ENCODE measurements at places on chromosomes 11 and 22.

GRCh38 chr11:83702796-83703195, 416.6 kb upstream of the CCDC90B start:
- no peak for DNase-seq

DNA sequence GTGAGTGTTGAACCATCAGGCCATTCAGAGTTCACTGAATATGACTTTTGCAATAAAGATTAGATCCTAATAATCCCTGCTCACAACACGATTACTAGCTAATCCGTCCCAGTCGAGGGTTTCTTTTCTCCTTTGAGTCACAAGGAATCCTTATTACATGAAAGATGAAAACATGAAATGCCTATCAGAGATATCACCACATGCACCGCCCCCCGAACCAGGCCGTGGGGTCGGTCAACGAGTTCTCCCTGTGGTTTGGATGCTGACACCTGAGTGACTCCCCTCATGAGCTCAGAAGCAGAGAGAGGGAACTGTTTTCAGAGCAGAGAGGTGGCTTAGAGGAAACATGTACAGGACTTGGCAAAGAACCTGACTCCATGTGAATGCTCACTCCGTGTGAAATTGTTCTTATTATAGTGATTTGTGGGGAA, 263.3 kb downstream of the ETS1 start:
- DNase-seq, result no peak

GRCh38 chr11:116073854-116074837, 569.9 kb upstream of the CADM1 start:
- DNase-seq, result no peak

- no peak for DNase-seq
These were observed 232.8 kb downstream of the GRIK4 start for GRCh38 chr11:120744016-120744994.

DNA sequence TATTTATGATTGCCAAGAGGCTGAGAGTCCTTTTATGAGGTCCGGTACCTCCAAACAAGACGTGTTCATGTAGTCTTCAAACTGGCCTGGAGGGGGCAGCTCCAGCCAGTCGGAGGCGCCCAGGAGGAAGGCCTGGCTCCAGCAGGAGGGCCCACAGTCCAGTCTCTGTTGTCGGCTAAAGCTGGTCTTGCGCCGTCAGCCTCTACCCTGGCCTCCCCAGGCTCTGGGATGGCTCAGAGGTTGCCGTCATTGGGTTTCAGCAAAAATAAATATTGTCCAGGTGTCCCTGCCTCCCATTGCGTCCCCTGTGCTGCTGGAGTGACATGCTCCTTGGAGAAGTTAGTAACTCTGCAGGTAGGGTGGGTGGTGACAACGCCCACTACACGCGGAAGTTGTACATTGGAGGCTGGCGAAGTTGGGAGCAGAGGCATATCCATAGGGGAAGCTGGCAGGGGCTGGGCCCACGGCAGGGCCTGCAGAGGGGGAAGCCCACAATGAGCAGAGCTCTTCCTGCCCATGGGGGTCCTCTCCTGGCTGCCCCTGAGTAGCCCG, 1.0 kb upstream of the SLC25A1 start:
- peak; percentile 47 for DNase-seq

- DNase-seq, result no peak
These were observed 280.8 kb upstream of the CCDC90B start for GRCh38 chr11:83566950-83567349.

- no peak for DNase-seq
These were observed 246.5 kb upstream of the DDI1 start for GRCh38 chr11:103789952-103790351.

DNA sequence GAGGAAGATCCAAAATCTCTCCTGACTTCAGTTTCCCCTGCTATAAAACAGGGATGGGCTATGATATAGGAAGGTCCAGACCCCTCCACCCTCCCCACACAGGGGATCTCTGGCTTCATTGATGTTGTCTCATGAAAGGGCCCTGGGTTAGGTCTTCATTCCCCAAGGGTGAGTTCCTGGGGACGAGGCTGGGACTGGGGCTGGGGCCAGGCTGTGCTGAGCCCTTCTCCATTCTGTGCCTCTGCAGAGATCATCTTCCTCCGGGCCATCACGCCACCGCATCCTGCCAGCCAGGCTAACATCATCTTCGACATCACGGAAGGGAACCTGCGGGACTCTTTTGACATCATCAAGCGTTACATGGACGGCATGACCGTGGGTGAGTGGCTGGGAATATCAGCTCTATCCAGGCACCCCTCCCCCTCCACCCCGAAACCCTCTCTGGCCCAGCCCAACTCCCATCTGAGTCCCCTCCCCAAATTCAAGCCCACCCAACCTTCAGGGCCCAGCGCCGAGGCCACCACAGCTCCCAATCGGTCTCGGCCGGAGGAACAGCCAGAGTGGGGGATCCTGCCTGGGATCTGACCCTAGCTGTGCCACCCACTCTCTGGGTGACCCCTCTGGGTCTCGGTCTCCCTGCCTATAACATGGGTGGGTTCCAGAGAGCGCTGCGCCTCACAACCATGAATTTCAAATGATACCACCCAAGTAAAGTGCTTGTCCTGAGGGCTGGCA, 74.2 kb downstream of the FBLN1 start:
- DNase-seq, result no peak

- DNase-seq, result no peak
These were observed 6.1 kb downstream of the APOL3 start for GRCh38 chr22:36154423-36154945.

- DNase-seq, result no peak
These were observed 12.2 kb downstream of the MRPL21 start for GRCh38 chr11:68891351-68891948.

DNA sequence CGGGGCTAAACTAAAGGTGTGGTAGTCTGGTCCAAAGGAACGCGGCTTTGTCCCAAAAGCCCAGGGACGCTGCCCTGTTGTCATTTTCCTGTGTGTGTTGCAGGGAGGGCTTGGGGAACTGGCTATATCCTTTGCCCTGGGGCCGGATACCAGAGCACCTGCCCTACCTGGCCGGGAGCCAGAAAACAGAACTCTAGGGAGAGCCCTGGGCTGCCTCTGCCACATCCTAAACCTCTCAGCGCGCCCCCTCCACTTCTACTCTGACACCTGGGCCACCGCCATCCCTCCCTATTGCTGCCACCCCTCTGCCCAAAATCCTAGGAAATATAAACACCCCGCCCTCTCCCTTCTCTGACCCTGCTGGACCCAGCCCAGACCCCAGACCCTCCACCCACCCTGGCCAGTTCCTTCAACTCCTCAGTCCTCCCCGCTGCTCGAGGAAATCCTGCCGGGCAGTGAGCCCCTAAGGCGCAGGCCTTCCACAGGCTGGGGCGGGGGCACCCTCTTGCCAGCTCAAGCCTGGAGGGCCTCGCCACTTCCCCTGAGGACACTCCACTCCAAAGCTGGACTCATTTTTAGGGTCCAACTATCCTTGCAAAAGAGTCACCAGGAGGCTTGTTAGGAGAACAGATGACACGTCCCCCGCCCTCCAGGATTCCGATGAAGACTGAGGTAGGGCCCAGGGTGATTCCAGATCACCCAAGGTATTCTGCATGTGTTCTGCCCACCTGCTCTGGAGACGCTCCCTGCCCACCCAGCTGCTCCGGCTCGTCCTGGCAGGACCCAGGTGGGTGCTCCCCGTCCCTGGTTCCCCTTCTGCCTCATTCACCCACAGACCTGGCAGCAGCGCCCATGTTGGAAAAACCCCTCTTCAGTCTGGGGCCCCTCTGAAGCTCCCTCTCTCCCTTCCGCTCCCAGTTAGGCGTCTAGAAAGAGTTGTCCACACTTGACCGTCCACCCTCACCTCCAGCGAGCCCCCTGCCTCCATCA, 12.2 kb downstream of the KCTD17 start:
- DNase-seq, result no peak

- no peak for DNase-seq
These were observed 47.9 kb upstream of the SUSD2 start for GRCh38 chr22:24133187-24133965.

DNA sequence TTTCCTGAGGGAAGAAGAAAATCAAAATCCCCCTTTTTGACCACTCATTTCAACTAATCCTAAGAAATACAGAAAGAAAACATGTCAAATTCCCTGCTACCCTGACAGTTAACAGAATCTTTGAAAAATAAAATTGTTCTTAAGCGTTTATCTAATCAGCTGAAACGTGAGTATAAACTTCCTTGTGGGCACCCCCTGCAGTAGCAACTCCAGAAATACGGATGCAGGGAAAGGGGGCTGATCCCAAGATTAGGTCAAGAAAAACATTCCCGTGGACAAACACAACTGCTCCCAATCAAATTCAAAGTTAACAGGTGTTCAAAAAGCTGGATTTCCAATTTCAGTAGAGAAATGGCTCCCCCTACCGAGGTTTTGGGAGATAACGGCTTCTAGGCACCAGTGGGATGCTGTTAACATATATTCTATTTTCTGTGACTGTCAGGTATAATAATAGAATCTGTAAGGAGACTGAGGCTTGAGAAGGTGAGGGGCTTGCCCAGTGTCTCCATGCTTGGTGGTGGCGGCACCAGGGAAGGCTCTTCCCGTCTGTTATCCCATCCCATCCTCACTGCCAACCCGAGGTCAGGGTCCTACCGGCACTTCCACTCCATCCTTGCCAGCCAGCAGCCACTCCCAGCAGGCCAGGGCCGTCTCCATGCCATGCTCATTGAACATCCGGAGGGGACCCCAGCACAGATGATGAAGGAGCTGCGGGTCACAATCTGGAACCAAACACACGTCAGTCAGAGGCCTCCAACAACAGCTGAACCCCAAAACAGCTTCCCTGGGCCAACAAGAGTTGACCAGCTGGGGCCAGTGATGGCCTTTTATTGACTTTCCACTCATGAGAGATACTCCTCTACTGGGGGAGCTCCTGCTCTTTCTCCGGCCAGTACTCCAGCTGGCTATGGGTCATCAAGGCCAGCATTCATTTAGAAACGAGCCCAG, 32.0 kb upstream of the SERPIND1 start:
- DNase-seq, result peak; percentile 16

DNA sequence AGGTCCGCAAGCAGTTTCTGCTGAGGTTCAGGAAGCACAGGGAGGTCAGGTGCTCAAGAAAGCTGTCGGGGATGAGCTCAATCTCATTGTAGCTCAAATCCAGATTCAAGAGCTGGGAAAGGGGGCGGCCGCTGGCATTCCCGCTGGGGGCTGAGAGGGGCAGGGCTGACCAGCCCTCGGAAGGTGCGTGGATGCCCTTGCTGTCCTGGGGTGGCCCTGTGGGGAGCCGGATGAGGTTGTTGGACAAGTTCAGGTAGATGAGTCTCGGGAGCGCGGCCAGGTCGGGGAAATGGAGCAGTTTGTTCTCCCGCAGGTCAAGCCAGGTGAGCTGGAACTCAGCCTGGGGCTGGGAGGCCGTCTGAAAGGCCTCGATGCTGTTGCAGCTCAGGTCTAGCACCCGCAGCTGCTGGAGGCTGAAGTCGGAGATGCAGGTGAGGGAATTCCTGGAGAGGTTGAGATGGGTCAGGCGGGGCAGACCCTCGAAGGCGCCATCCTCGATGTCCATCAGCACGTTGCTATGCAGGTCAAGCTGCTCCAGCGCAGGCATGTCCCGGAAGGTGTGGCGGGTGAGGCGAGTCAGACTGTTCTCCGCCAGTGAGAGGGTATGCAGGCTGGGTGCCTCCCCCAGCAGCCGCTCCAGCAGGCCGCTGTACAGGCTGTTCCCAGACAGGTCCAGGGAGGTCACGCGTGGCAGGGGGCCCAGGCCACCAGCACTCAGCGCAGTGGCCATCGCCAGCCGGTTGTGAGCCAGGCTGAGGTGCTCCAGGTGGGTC, 9.8 kb downstream of the LRRC32 start:
- DNase-seq, result no peak

DNA sequence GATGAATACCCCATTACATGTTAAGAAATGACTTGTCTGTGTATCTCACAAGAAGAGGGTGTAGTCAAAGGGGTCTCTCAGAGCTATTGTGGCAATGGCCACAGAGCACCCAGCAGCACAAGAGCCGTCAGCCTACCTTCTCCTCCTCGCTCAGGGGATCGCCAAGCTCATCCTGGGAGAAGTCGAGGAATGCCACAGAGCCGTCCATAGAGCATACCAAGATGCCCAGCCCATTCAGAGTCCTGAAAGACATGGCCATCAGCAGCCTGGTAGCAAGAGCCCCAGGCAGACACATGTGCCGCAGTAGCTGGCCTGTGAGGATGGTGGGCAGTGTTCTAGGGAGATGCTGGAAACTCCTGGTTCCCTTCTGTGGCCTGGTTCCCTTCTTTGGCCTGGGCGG, 44.0 kb downstream of the HIRA start:
- no peak for DNase-seq

- no peak for DNase-seq
These were observed 1130.3 kb upstream of the CNTN5 start for GRCh38 chr11:97890466-97890865.

DNA sequence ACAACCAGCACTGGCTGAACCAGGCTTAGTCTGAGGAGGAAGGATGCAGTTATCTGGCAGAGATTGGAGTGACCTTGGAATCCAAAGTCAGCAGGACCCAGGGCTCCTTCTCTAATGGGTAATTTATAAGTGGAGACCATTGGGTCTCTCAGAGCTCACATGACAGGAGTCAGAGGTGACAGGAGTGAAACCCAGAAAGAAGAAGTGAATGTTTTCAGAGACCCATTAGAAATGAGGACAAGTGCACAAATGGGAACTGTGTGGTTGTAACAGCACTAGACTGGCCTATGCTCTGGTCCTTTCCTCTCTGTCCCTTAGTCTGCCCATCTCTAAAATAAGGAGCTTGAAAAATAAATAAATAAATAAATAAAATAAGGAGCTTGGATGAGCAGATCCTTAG, 107.4 kb downstream of the SERGEF start:
- no peak for DNase-seq

DNA sequence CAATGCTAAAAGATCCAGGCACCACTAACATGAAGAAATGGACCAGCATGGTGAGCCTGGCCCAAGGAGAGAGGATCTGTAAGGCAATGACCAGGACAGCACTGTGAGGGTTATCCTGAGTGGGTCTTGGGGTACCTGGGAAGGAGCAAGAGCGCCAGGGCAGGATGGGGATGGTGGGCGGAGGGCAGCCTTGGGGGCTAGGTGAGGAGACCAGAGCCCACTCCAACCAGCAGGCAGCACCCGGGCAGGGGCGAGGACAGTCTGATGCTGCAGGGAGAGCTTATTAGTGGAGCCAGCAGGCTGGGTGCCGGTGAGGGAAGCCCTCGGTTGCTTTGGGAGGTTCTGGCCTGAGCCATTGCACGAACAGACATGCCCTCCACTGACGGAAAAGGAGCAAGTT, 10.7 kb upstream of the NAP1L4 start:
- DNase-seq, result no peak

DNA sequence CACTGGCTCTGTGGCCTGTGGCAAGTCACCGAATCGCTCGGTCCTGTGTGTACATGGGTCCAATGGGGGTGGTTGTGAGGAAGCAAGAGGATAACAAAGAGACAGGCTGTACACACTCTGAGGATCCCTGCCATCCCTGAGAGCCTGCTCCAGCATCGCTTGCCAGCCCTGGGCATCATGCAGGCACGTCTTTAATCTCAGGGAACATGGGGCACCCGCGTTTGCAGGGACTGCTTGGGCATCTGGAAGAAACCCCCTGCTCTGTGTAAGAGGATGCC, 1.3 kb upstream of the C1QTNF5 start:
- no peak for DNase-seq

All from iPS DF 6.9 (cell line).